ENCODE measurements at places on chromosomes 2 and 18.

DNA sequence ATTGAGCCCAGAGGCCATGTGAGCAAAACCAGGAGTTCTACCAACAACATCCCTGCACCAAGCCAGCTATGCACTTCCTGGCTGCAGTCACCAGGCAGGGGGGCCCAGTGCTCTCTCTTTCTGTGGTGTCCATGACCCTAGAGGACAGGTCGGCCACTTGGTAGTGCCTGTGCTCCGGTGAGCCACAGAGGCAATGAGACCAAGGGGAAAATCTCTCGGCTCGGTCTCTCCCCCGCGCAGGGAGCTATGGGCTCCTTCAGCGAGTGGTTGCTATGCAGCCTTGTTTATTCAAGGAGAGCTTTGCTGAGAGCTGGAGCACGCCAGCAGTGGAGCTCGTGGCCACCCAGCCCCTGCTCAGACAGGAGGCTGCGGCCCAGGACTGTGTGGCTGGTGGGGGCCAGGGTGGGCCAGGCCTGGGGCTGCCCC, at the start of gene TOGARAM2:
TOGARAM2 (plus strand) TSS at position 283 of the 426 bp plus-strand sequence. CDS start 13,537 bp downstream, outside the sequence.
- peak; percentile 39 for DNase-seq

- no peak for DNase-seq
These were observed 41.6 kb downstream of the TBC1D8 start for GRCh38 chr2:101109451-101110118.

- no peak for DNase-seq
These were observed 299.1 kb upstream of the SLC14A2 start for GRCh38 chr18:45316127-45316526.

DNA sequence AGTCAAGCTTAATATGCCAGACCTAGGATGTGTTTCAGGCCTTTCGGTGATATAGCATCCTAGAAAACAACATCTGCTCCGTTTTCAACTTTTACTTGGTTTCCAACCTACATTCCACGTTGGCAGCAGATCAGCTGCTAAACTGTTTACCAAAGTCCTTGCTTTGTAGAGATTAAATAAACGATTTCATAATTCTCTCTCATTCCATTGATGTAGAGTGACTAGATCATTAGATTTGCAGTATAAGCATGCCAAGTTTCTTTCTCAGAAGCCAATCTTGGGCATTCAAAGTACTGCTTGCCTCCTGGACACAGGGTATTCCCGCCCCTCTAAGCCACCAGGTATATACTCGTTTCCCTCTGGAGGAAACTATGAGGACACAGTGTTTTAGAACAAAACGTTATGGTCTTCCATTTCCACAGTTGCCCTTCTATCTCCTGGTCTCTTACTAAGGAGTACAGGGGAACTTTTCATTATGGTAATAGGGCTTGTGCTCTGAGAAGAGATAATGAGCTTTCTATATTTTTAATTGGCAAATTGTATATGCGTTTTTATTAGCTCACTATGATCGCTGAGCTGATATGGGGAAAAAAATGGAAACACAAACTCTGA, 10.5 kb upstream of the INSIG2 start:
- DNase-seq: no peak

DNA sequence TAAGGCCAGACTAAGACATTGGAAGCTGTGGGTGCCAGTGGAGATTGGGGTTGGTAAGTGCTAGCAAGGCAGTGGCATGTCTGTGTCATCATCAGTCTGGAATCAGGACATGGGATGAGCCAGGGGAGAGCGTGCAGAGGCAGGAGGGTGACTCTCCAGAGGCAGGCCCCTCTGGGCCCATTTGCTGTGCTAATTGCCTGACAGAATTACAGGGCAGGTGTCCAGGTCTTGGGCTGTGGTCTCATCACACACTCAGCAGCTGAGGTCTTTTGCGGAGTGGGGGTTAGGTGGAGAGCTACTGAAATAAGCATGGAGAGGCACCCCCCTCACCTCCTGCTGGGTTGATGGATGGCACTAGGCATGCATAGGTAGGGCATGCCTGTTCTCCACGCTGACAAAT, 57.4 kb downstream of the CELF4 start:
- DNase-seq: peak; percentile 60

GRCh38 chr2:178450524-178450773, 526 bp downstream of the PRKRA start:
- DNase-seq: peak; percentile 97

- no peak for DNase-seq
These were observed 39.6 kb upstream of the SCN1A start for GRCh38 chr2:166167449-166167848.

DNA sequence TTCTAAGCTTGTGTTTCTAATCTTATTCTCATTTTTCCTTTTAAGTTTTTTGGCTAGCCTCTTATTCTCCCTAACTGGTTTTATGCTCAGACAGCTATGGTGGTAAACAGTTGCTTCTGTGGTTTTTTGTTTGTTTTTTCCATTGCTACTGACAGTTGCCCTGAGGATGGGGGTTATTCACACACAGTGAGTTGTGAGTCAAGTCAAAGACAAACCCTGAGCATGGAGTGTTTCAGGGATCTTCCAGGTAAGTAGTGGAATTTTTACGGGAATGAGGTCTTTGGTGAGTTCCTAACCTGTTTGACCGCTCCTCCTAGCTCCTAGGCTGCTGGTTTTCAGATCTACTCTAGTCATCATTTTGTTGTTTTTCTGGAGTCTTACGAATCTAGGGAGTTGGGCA, 162.8 kb downstream of the ZNF407 start:
- DNase-seq: no peak

- no peak for DNase-seq
These were observed 338 bp upstream of the THUMPD2 start for GRCh38 chr2:39779341-39779851.

DNA sequence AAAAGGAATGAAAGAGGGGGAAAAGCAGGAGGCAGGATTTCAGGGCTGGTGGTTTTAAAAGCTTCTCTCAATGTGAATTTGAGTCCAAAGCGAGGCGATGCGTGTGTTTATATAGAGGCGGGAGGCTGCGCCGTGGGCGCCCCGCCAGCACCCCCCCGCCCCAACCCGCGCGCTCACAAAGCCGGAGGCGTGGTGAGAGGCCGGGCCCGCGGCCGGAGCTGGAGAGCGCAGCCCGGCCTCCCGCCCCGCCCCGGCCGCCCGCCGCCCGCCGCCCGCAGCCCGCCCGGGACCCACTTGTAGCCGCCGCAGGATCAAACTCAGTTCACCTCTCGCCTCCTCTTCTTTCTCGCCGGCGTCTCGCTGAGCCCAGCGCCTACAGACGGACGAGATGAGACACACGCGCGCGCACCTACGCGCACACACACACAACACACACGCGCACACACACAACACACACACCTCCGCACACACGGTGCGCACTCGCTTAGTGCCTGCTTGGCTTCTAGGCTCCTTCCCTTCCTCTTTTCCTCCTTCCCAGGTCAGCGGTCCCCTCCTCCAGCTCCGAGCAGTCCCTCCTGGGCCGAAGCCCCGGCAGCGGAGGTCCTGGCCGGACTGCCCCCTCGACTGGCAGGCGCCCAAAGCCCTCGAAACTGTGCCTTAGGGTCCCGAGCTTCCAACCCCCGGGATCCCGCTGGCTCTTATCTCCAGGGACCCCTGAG, 1.3 kb upstream of the CYP26B1 start:
- no peak for DNase-seq

DNA sequence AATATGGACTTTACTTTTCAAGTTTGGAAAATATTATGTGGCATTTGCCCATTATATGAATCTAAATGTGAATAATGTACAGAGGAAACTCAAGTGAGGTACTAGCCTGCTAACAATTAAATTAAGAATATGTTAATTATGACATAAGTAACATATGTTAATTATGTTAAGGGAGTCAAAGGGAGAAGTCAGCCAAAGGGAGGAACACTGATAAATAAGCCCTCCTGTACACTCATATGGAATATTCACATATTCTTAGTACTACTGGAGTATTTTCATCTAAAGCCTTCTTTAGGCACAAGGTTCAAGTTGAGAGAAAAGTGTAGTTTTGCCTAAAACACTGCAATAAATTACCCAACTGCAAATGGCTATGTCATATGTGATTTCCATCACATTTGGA, 30.1 kb downstream of the ITGB6 start:
- no peak for DNase-seq

DNA sequence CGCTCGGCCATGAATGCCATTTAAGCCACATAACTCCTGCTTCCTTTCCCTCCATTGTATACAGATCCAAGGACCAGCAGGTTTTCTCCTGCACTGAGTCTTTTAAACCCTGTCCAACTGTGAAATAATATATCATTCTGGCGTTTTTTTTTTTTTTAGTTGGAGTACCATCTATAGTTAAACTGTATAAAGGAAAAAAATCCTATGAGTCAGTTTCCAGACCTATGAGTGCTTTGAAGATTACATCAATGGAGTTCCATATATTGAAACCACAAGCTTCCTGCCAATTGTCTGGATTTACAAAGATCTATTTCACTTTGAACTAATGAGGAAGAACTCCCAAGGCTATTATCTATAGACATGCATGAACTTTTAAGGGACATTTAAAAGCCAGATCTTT, 2.4 kb upstream of the MALT1 start:
- DNase-seq: no peak

GRCh38 chr18:50709193-50709592, 110.6 kb downstream of the MRO start:
- no peak for DNase-seq

- DNase-seq: no peak
These were observed 38.4 kb downstream of the TBC1D8 start for GRCh38 chr2:101112772-101113157.

- DNase-seq: no peak
These were observed 8.6 kb upstream of the MTCL1 start for GRCh38 chr18:8696749-8697211.

DNA sequence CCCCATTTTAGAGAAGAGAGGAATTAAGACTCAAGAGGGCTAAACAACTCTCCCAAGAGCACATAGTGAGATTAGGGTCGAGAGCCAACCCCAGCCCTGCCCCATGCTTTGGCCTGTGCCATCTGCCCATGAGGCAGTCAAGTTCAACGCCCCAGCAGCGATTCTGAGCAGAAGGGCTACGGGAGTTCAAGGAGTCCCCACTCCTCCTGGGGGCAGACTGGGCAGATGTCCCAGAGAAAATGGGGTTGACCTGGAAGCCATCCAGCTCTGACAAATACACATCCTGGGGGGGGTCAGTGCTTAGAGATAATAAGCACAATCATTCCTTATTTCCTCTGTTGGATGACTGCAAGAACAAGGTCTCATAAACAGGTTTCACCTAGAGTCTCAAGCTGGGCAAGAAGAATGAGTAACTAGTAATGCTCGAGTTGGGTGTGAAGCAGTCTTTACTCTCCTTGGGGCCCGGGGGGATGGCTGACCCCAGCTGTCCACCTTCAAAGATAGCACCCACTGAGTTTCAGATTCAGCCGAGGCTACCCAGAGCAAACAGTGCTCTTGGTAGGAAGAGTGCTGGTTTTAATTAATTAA, 716.4 kb downstream of the RNF144A start:
- no peak for DNase-seq

DNA sequence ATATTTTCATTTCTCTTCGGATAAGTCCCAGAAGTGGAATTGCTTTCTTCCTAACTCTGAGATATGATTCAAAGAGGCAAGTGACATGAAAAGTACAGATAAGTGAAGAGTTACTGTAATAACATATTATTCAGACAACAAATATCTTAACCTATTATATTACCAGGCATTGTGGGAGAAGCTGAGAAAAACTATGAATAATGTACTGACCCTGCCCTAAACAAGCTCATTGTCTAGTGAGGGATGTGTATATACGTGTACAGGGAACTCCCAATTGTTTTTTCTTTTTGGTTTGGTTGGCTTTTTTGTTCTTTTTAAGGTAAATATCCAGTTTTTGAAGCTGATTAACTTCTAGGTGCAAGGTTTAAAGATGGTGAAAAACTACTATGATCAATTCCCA, 26.5 kb downstream of the NCKAP1 start:
- DNase-seq: no peak

DNA sequence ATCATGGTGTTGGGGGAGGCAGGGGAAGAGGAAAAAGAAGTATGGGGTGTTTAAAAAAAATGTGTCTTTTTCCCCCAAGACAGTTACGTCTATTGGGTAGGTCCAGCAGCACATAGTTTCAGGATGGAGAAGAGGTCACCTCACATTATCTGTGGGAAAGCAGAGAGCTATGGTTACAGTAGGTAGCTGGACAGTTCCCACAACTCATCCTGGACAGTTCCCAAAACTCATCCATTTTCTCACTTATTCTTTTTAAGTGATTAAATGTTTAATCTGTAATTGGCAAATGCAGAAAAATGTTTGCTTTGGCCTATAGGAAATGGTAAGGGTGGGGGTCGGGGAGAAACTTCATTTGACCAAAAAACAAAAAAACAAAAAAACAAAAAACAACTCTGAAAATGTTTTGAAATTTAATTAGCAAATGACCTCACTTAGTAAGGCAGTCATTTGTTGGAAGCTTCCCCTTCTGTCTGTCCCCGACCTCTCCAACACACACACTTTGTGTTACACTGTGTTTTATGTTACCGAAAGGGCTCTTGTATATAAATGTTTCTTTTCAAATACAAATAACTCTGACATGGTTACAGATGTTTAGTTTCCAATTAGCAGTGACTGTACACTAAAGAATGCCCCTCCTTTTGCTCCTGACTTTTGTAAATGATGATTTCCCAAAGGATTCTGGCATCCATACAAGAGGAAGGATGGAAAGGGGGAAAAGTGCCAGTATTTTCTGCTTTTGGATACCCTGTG, 173.3 kb upstream of the ZFP36L2 start:
- no peak for DNase-seq

DNA sequence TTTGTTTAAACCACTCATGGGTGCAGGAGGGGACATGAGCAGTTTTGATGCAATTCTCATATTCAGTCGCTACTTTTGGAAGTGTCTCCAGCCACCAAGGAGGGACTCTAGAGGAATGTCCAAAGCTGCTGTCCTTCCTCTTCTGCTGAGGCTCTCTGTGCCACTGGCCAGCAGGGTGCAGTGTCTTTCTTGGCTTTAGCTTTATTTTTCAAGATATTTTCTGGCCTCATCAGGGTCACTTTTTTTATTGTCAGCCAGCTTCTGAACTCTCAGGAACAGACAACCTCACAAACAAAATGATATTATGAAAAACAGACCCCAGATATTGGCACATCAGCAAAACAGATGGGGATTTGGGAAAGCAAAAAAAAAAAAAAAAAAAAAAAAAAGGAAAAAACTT, 289.3 kb upstream of the ZSWIM2 start:
- DNase-seq: no peak

DNA sequence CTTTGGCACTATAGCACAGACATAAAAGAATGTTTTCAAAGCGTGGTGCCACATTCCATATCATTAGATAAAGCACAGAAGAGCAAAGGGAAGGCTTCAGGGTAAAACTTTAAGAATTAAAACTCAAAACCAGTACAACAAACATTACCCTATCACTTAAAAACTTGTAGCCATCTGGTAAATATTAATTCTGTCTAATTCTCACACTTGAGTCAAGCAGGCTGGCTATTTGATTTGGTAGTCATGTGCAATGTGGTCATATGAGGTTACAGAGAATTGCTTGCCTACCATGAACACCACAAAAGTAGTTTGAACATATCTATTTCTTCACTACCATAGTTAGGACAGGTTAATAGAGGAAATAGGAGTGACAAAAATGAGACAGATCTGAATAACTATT, 244.9 kb downstream of the IRS1 start:
- no peak for DNase-seq

GRCh38 chr2:88950010-88950409, 258.5 kb downstream of the RPIA start:
- DNase-seq: no peak
